Stimulated activated CD4-positive, alpha-beta T cell treated with anti-CD3 and anti-CD28 coated beads, TNF-alpha, amount 100 ng/mL, for 1 hour (primary cell): ENCODE measurements at places on chromosomes 7 and 10.

DNA sequence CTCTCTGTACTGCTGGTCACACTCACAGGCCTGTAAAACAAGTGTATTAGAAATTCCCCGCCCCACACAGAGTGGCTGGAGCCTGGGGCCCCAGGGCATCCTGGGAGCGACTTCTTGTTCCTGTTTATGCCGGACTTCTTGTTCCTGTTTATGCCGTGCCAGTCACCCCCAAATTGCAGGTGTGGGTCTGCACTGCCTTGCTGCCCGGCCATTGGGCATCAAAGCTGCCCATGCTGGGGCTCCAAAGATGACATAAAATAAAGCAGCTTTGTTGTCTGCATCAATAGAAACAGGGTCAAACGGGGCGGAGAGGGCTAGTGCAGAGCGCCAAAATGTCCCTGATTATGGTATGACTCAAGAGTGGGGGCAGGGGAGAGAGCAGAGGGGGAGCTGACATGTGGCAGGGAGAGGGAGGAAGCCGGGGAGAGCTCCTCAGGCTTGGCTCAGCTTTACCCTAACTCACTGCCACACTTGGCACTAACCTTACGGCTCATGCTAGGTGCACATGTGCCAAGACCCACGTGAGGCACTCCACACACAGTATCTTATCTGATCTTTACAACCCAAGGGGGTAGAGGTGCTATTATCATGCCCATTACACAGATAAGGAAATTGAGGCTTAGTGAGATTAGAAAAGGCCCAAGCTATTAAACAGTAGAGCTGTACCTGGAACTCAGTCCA, 98.4 kb downstream of the PIP4K2A start:
- DNase-seq, result no peak

GRCh38 chr10:114357515-114357996, 46.7 kb downstream of the AFAP1L2 start:
- DNase-seq, result no peak

GRCh38 chr7:41816111-41816510, 113.2 kb upstream of the INHBA start:
- no peak for DNase-seq

GRCh38 chr7:55533050-55533728, 39.1 kb downstream of the VOPP1 start:
- DNase-seq, result peak; percentile 59

GRCh38 chr7:46089281-46089680, 168.2 kb upstream of the IGFBP3 start:
- no peak for DNase-seq

- no peak for DNase-seq
These were observed 50.4 kb downstream of the RGS10 start for GRCh38 chr10:119491966-119492757.

DNA sequence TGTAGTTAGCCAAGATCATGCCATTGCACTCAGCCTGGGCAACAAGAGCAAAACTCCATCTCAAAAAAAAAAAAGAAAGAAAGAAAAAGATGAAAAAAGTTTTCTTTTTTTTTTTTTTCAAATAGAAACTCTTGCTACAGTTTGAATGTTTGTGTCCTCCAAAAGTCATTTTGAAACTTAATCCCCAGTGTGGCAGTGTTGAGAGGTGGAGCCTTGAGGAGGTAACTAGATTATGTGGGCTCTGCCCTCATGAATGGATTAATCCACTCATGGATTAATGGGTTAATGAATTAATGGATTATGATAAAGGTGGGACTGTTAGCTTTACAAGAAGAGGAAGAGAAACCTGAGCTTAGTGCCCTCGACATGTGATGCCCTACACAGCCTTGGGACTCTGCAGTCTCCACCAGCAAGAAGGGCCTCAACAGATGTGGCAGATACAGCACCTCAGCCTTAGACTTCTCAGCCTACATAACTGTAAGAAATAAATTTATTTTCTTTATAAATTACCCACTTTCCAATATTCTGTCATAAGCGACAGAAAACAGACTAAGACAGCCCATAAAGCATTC, 25.1 kb downstream of the CPEB3 start:
- DNase-seq, result no peak

- DNase-seq, result peak; percentile 7
These were observed 197.4 kb downstream of the RNLS start for GRCh38 chr10:88385601-88386203.

GRCh38 chr7:155754165-155754564, 58.1 kb downstream of the SHH start:
- DNase-seq, result no peak

- DNase-seq, result no peak
These were observed 10.0 kb upstream of the SLIT1 start for GRCh38 chr10:97195706-97196222.

DNA sequence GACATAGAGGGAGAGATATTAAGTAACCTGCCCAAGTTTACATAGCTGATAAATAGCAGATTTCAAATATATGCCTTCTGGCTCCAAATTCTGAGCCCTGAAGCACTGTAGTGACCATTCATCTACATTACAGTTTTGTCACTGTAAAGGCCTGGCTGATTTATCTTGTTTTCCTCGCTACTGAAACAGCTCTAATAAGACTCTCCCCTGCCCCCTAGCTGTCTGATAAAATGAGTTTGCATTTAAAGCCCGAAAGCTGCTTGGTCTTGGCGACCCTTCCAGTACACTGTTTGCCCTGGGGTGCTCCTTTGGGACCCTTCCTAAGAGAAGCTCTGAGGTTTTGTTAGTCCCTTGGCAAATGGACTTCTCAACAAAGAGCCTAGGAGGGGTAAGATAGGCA, 59.7 kb upstream of the RAB11FIP2 start:
- no peak for DNase-seq

GRCh38 chr7:112213735-112214134, 7.2 kb downstream of the ZNF277 start:
- DNase-seq, result no peak
